ENCODE measurements at places on chromosomes 4 and X. TPM values are rescaled to one million over a fixed set of nuclear protein-coding genes. Genes with fewer than 3 reads are reported as not detected.

Gene SLITRK2
- total RNA-seq, result not detected

Gene TLR8
- total RNA-seq, result not detected

Gene MAGEC3
- total RNA-seq, result not detected

Gene HMX1
- not detected for total RNA-seq

Gene TMSB15C
- 0.35 TPM for total RNA-seq

Gene IL13RA1
- 57.8 TPM for total RNA-seq

All from smooth muscle cell of the coronary artery (primary cell).